ENCODE measurements at places on chromosomes 7 and 10. TPM values are rescaled to one million over a fixed set of nuclear protein-coding genes. Genes with fewer than 3 reads are reported as not detected.
A peak's percentile ranks its signal among the peaks of the same experiment; 100 is the strongest.

DNA sequence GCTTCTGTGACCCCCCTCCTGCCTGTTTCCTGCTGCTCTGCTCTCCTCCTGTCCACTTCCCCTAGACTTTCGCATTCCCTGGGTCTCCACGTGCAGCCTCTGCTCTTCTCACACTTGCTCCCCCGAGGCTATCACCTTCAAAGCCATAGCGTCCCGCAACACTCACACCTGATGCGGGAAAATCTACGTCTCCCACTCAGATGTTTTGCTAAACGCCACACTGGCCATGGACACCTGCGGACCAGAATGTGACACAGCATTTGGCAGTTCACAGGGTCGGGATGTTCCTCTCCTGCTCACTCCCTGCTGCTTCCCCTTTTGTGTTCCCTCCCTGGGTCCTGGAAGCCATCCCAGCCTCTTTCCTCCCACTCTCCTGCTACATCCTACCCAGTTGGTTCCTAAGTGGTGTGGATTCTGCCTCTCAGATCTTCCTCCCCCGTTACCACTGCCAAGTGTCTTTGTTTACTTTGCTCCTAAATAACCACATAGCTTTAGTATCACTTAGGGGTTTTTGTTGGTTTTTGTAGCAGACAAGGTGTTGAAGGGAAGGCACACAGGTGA, 33.7 kb upstream of the RBM33 start:
- DNase-seq = no peak

The KLLN gene
- total RNA-seq = 0.25 TPM

- no peak for DNase-seq
Observed at GRCh38 chr7:80721883-80722615, 83.6 kb downstream of the CD36 start.

The CCZ1B gene
- 20.1 TPM for total RNA-seq

The GPC2 gene
- 7.4 TPM for total RNA-seq

GRCh38 chr10:86266446-86267242, 100.0 kb downstream of the GRID1 start:
- DNase-seq = peak; percentile 43

DNA sequence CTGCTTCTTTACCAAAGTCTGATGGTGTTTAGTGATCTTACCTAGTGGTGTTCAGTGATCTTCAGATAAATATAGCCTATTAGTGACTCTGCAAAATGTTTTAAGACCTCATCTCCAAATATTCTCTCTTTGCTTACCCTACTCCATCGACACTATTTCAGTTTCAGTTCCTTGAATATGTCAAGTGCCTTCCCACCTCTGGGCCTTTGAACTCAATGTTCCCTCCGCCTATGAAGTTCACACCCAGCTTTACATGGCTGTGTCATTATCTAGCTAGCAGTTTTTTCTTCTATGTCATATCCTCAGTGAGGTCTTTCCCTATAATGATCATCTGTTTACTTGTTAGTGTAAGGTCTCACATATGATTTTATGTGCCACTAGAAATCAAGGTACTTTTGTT, 322.6 kb downstream of the DGKB start:
- no peak for DNase-seq

GRCh38 chr7:106568680-106569499, 92.1 kb downstream of the CCDC71L start:
- no peak for DNase-seq

The TMEM213 gene
- total RNA-seq = not detected

The NEBL gene
- 55.2 TPM for total RNA-seq

GRCh38 chr7:137601642-137602041, 245.1 kb downstream of the DGKI start:
- DNase-seq = no peak

The RELN gene
- 7.4 TPM for total RNA-seq

The TAC1 gene
- total RNA-seq = 7.1 TPM

The IL2RA gene
- total RNA-seq = not detected

DNA sequence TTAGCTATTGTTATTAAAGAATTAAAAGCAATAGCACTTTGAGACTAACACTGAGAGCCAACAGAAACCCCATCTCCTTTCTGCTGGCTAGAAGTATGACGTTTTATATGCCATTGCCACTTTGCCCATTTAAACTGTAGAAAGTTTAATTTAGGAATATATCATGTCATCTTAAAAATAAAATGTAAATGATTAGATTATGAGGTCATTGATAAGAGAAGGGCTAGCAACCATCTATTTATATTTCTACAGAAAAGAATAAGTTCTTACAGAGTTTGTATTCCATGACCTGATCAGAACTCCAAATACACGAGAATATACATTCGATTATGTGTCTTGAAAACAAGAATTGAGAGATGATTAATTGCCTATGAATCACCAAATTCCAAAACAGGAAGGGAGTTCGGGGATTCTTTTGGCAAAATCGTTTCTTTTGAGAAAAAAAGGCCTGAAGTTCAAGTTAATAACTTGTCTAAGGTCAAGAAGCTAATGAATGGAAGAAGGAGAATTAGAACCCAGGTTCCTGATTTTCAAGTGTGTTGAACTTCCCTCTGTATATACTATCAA, 227.0 kb downstream of the TRIL start:
- no peak for DNase-seq

The HMX2 gene
- not detected for total RNA-seq

- DNase-seq = no peak
Observed at GRCh38 chr7:17487343-17487742, 188.9 kb downstream of the AHR start.

DNA sequence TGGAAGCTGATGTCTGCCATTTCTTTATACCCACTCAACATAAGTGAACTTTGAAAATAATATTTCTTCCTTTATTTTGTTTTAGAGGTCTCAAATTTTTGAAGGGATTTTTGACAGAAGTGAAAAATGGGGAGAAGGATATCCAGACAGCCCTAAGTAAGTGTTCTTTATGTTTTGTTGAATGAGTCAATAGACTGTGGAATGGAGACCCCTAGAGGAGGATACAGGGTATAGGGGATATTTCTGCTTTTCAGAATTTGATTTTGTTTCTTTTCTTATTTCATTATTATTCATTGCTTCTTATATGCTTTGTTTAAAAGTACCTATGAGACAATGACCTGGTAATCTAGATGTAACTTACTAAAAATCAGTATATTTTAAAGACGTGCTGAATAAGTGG, 34.4 kb downstream of the PLEKHA8 start:
- DNase-seq = no peak

The COL1A2 gene
- 199 TPM for total RNA-seq

DNA sequence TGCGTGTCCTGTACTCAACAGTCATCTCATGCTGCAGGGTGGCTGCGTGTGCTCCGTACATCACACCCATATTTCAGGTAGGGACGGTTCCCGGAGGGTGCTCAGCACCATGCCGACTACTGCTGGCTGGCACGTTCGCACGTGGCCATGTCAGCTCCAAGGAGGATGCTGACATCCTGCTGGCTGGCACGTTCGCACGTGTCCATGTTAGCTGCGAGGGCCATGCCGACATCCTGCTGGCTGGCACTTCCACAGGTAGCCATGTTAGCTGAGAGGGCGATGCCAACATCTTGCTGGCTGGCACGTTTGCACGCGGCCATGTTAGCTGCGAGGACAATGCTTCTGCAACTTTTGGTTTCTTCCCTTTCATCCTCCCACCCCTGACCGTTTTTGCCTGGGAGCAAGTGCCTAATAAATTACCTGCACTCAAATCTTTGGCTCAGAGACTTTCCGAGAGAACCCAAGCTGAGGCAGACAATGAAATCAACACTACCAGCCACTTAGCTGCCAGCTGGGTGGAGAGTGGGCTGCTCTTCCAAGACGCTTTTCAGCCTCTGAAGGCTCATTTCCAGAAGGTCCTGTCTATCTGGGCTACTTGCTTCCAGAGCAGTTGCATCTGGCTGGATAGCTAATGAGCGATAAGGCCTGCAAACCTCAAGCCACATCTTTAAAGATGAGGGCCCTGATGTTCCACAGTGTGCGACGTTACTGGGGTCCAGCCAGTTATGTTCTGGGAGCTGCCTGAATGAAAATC, 104.6 kb downstream of the WDR37 start:
- DNase-seq = peak; percentile 54

The SLC26A3 gene
- total RNA-seq = not detected

GRCh38 chr10:112735041-112735695, 214.9 kb upstream of the TCF7L2 start:
- no peak for DNase-seq

- DNase-seq = no peak
Observed at GRCh38 chr10:133110133-133110532, 22.4 kb downstream of the ADGRA1 start.

DNA sequence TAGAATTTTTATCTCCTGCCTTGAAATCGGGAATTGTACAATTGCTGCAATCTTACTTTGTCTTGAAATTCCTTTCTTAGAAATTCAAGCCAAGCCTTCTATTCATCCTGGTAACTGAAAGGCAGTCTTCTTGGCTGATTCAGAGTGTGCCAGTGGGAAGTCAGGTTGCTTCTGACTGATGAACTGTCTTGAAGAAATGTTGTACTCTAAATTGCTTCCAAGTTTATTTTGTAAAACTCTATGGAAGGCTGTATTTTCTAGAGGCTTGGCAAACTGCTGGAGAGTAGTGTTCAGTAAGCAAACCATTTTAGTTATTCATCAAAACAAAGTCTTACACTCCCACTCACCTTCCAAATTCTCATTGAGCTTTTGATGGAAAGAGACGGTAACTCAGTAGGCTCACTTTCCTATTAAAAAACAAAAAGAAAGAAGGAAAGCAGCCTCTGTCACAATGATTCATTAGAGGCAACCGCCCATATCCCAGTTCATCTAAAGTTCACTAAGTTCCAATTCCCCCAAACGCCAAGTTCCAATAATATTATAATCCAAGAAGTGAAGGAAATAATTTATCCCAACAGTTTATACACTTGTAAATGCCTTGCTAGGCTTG, 187.9 kb upstream of the MALRD1 start:
- no peak for DNase-seq

The PRXL2A gene
- 62.4 TPM for total RNA-seq

GRCh38 chr7:20906801-20907453, 120.2 kb upstream of the SP8 start:
- DNase-seq = no peak

GRCh38 chr10:45461034-45461433, 87.0 kb downstream of the ALOX5 start:
- no peak for DNase-seq

The ABCB4 gene
- total RNA-seq = 0.49 TPM

DNA sequence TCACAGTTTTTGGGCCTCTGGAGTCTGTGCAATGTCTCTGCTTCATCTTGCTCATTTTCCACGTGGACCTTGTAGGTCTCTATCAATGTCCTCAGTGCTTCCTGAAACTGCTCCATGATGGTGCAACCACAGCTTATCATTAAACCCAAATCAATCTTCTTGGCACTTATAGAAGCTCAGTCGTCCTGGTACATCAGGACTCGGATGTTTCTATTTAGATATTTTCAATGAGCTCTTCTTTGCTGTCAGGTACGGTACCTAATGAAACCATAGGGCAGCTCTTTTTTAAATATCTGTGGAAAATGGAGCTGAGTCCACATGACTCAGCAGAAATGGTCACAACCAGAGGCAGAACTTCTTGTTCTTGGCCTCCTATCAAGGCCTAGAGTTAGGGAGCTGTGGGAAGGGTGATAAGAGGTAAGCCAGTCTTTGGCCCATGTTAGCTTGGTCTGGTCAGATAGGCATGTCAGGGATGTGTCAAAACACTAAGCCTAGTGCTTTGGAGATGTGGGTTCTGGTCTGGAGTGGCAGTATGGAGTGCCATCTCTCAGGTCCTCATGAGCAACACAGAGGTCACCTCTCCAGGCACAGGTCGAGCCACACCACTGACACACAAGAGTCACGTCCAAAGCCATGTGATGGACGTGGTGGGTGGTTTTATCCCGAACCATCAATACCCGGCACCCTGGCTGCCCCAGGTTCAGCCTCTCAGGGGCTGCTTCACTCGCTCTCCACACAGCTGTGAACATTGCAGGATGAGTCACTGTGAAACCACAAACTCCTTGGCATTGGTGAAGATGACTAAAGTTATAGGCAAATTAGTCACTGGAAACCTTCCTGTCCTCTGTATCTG, 87.0 kb downstream of the TBXAS1 start:
- peak; percentile 93 for DNase-seq

The PTN gene
- total RNA-seq = 48.4 TPM

DNA sequence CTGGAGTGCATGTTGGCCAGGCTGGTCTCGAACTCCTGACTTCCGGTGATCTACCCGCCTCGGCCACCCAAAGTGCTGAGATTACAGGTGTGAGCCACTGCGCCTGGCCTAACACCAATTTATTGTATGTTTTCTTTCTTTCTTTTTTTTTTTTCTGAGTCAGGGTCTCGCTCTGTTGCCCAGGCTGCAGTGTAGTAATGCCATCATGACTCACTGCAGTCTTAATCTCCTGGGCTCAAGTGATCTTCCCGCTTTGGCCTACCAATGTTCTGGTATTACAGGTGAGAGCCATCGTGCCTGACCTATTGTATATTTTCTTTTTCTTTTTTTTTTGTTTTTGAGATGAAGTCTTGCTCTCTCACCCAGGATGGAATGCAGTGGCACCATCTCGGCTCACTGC, 33.8 kb upstream of the UBE2H start:
- DNase-seq = no peak

DNA sequence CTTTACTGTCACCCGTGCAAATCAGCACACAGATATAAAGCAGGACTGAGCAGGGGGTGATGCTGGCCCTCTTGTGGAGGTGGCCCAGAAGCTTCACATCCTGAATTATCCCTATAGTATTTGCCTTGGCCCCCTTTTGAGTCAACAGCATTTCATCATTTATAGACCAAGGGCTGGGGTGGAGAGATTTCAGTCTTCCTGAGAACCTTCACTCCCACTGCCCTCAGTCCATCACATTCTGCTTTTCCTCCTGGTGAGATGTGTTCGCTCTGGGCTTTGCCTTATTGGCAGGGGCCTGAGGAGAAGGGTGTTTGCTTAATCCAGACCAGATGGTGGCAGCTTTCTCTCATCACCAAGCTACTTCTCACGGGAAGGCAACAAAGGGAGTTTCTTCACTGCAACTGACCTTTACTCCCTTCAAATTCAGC, 47.7 kb downstream of the NOC3L start:
- DNase-seq = no peak

The NPC1L1 gene
- total RNA-seq = 0.49 TPM

The SYCE1 gene
- not detected for total RNA-seq

Measured in vagina (tissue), 2 donors.